Skin of body (tissue), 3 donors: ENCODE measurements at places on chromosomes 3 and 15.
A peak's percentile ranks its signal among the peaks of the same experiment; 100 is the strongest.

GRCh38 chr15:60814062-60814461, 335.1 kb upstream of the ICE2 start:
- DNase-seq = no peak

DNA sequence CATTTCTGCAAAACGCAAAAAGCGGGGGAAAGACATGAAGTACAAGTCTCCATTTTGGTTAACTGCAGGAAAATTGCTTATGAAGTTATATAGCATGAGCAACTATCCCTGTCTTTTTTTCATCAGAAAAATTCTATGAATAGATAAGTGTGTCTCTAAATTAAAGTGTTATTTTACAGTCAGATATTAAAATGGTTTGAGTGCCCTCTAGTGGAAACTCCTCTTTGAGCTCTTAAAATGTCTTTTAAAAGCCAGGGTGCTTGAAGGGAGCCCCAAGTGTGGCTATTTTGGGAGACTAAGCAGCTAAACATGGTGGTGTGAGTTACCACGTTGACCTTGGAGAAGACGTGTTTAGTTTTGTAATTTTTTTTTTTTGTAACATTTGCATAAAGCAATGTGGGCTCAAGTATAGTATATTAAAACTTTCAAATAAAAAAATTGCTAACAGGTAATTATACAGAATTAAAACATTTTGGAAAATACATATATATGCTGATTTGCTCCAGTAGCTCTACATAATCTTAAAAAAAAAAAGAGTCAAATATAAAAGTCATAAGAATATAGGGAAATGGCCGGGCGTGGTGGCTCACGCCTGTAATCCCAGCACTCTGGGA, 77.2 kb downstream of the PPP2R3A start:
- DNase-seq = no peak

DNA sequence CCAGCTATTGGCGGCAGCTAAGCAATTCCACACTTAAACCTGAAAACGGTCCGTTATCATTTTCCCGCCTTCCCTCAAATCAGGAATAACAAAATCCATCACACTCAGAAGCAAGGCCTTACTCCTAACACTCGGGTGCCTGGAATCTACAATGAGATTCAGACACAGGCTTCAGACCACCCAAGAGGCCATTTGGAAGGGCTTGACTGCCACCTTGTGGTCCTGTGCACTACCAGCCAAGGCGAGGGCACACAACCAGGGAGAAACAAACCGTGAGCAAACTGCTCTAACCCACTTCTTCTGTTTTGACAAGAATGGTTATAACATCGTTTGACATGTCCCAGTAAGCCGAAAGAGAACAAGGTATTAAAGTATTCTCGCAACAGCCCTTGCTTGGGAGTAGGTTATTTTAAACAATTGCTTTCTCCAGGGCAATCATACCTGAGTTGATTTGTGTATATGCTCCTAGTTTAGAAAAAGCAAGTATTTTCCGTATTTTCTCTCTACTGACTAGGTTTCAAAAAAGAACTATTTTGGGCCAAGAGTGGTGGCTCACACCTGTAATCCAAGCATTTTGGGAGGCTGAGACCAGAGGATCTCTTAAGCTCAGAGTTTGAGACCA, 40.1 kb upstream of the TAFA4 start:
- DNase-seq = no peak

DNA sequence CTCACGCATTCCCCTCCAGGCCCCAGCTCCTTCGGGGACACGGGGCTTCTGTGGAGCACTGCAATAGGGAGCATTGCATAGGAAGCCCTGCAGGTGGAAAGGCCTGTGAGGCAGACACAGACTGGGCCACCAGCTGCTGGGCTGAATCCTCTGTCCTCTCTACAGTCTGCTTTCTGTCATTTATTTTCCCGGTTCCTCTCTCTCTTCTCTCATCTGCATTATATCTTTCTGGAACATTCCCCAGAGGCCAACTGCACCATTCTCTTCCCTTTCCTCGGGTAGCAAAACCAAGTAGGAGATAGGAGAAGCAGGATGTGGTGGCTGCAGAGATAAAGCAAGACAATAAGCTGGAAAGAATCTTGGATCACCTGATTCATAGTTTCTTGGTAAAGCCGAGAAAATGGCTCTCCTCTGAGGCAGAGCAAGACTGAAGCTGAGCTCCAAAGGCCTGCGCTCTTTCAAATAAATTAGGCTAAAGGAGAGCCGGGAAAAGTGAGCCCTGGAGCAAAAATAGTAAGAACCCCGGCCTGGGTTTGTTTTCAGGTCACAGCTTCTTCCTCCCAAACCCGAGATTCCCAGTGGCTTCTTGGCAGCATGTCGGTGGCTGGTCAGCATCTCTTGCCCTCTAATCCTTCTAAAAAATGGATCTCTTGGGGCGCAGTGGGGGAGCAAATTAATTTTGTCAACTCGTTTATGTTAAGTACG, 5.3 kb downstream of the TM4SF4 start:
- no peak for DNase-seq

GRCh38 chr3:10145685-10146084, 4.1 kb downstream of the VHL start:
- DNase-seq = no peak

- DNase-seq = no peak
Measured at GRCh38 chr3:109432833-109433232, 95.5 kb upstream of the DPPA4 start.

- DNase-seq = no peak
Measured at GRCh38 chr15:89303986-89304385, 30.6 kb downstream of the POLG start.

GRCh38 chr3:43786102-43786501, 95.4 kb downstream of the ABHD5 start:
- no peak for DNase-seq

DNA sequence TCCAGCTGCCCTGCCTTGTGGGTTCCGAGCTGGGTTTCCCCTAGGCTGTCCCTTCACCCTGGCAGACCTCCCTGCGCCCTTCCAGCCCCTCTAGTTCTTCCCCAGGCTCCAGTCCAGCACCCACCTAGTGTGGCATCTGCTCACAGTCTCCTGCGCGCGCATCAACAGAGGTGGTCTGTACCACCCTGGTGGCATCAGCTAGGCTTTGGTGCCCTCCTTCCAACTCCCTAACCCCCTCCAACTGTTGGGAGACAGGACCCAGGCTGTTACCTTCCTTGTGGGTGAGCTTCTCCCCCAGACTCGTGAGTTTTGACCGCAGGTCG, 8.0 kb downstream of the CALML4 start:
- DNase-seq = no peak

- DNase-seq = no peak
Measured at GRCh38 chr3:126988451-126989021, 5.6 kb downstream of the PLXNA1 start.

DNA sequence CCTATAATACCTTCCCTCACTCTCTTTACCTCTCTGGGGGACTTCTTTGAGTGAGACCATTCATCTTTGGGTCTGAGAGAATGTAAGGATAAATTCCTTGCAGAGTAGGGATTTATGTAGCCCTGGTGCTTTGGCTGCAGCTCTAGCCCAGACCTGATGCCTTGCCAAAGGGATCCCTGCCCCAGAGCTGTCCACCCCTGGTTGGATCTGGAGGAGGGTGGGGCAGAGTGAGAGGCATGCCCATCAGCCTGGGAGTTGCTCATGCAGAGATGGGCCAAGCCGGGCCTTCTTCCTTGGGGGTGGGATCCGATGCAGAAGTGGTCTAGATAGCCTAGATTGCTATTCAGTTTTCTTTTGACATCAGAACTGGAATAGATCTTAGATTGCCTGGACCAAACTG, 31.5 kb downstream of the RTP1 start:
- DNase-seq = no peak

DNA sequence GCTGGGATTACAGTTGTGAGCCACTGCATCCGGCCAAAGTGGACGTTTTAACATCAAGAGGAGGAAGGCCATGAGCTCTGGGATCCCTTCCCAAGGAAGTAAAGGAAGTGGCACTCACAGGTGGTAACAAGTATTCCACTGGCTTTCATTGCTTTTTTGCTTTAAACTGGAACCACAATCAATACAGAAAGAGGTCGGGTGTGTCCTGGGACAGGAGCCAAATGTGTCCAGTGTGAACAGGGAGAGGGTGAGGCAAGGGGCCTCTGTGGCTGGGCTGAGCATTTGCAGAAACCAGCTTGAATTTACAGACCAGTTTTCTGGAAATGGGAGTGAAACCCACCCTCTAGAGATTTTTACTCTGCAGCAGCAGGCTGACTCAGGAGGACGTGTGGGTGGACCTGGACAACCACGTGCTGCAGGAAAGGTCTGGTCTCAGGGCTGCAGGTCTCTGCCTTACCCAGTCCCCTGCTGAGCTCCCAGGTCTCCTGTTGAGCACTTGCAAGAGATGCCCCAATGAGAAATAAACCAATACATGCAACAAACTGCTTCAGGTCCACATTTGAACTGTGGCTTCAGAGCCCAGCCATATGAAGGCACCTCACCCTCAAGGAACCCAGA, 42.8 kb upstream of the TMEM115 start:
- no peak for DNase-seq

GRCh38 chr3:173399044-173399443, 1.5 kb downstream of the NLGN1 start:
- DNase-seq = no peak

DNA sequence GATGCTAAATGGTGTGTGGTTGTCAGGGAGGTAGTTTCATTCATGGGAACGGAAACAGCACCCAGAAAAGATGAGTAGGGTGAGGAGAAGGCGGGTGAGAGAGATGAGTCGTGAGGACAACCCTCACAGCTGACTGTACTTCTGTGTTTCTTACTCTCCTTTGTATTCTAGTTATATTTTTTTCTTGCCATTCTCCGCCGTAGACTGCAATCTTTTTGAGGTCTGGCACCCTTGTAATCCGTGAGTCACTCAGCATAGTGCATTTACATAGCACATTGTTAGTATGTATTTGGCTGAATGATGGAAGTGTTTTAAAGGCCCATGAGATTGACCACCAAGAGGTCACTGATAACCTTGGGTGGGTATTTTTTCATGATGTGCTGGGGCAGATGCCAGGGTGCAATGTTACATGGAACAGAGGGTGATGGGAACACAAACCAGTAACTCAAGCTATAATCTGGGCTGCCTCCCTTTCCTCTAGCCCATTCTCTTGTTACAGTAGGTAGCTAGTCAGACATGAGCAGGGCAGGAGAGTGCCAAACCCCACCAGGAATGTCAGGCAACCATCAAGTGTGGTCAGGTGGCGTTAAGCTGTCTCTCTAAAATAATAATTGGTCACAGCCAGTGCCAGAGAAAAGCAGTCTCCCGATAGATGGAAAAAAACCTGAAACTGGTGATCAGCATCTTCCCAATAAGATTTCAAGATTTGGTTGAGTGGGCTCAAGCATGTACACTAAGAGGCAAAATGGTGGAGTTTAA, 18.8 kb upstream of the DGKG start:
- no peak for DNase-seq

GRCh38 chr15:45704329-45705249, 69.8 kb downstream of the SQOR start:
- DNase-seq = no peak

GRCh38 chr3:128178782-128179483, 25.7 kb downstream of the EEFSEC start:
- no peak for DNase-seq

- DNase-seq = no peak
Measured at GRCh38 chr3:139006051-139006716, at the start of gene PRR23A. Gene PRR23A, minus strand, starts transcription at chr3:139006268. Its CDS starts 0 bp downstream, at chr3:139006268.

DNA sequence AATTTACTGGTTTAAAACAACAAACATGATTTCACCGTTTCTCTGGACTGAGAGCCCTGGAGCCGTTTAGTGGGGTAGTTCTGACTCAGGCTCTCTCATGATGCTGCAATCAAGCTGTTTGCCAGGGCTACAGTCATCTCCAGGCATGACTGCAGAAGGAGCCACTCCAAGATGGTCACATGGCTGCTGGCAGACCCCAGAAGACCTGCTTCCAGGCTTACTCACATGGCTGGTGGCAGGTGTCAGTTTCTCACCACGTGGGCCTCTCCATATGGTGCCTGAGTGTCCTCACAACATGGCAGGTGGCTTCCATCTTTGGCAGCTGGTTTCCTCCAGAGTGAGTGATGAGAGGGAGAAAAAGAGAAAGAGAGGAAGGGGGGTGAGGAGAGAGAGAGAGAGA, 378.3 kb upstream of the RGMA start:
- DNase-seq = peak; percentile 6

DNA sequence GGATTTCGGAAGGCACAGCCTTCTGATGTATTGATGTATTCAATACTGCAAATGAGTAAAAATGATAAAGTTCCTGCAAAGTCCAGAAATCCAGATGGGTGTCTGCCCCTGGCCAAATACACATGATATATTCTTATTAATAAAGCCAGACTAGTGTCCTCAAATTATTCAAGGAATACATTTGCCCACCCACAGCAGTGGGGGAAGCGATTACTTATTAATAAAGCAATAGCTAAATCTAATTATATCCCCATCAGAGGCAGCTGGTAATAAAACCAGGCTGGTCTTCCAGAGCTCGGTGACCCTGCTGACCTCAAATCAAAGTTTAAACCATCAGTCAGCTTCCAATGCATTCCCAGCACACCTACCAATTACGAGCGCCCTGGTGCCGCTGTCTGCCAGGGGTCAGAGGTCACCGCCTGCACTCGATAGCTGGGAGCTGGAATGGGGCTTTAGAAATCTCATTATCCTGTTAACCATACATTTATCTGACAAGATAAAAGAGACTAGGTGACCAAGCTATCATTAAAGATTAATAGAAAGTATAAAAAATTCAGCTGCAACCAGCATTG, 330.3 kb downstream of the UACA start:
- no peak for DNase-seq

GRCh38 chr15:55858661-55859060, 115.7 kb upstream of the PRTG start:
- no peak for DNase-seq

GRCh38 chr3:73508330-73508954, 116.3 kb downstream of the PDZRN3 start:
- DNase-seq = peak; percentile 61

DNA sequence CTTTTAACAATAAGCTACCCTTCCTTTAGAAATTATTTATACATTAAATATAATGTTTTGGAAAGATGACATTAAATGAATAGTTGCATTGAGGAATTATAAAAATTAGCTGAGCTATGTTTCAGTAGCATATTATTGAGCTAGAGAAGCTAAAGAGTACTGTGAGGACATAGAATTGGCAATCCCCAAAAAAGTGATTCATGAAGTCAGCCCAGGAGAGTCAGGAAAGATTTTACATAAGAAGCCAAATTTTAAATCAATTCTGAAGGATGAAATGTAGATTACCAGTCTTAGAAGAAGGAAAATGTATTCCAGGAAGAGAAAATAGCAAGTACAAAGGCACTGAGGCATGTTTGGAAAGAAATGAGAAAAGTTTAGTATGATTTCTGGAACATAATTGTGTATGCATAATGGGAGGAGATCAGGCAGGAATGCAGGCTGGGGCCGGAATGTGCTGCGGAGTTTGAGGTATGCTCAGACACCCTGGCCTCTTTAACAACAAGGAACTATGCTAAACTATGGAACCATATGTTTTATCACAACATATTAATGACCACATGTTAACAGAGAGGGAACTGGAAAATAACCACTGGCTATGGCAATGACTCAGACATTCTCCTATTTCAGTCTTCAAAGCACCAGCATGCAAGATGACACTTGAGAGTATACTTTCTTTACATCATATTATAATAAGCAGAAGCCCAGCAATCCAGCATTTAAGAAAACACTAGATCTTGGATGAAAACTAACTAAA, 103.3 kb upstream of the COL8A1 start:
- DNase-seq = no peak

GRCh38 chr15:55343168-55343567, 24.1 kb downstream of the PIGB start:
- peak; percentile 23 for DNase-seq
